ENCODE measurements at places on chromosomes 1 and 21.

DNA sequence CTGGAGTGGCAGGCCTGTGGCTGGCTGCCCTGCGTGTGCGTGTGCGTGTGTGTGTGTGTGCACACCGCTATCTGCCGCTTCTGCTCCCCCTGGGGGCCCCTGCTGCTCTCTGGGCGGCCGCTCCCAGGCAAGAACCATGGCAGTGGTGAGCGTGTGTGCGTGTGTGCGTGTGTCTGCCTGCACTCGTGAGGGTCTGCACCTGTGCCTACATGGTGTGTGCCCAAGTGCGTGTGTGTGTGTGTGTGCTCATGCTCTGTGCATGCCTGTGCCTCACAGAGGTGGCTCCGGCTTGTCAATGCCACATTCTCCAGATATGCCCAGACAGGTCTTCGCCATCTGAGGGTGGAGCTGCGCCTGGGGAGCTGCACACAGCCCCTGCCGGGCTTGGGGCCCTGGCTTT, 18.7 kb upstream of the PEX10 start:
- DNase-seq, result no peak

DNA sequence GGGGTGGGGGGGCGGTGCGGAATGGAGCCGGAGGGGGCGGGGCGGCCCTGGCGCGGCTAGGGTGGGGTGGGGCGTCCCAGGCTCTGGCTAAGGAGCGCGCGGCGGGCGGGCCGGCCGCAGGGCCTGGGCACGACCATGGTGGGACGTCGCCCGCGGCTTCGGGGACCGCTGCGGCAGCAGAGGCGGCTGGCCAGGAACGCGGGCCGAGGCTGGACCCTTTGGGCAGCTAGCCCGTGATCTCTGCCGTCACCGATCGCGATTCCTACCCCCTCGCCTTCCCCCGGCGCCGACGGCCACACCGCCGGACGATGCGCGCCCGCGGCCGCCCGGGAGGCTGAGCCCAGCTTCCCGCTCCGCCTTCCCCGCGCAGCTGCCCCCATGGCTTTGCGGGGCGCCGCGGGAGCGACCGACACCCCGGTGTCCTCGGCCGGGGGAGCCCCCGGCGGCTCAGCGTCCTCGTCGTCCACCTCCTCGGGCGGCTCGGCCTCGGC, at the start of gene MAP3K21:
TSS of gene MAP3K21 (plus strand) at position 74 of the 491 bp plus-strand sequence. CDS start at position 379, 305 bp downstream.
- no peak for DNase-seq

DNA sequence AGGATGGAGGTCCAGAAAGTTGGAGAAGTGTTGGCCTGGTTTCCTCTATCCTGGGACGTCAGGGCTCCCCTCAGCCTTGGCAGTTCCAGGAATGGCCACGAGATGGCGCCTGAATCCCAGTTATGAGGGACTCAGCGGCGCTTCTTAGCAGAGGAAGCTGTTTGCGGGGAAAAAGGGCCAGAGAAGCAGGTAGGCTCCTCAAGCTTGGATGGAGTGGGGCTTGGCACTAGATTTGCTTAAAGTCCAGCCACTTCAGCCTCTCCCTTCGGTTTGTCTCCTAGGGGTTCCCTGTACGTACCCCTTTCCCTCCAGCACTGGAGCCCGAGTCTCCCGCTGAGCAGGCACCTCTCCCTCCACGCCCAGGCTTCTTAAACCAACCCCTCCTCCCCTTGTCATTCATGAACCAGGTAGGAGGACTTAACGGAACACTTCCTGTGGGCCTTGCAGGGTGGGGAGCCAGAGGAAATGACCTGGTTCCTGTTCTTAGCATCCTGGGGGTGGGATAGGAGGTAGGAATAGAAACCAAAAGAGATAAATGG, 32.0 kb upstream of the TENT5B start:
- peak; percentile 90 for DNase-seq

- no peak for DNase-seq
These were observed 125.9 kb downstream of the DMRTB1 start for GRCh38 chr1:53585129-53585528.

- DNase-seq, result no peak
These were observed 10.1 kb downstream of the C1orf174 start for GRCh38 chr1:3889936-3890335.

DNA sequence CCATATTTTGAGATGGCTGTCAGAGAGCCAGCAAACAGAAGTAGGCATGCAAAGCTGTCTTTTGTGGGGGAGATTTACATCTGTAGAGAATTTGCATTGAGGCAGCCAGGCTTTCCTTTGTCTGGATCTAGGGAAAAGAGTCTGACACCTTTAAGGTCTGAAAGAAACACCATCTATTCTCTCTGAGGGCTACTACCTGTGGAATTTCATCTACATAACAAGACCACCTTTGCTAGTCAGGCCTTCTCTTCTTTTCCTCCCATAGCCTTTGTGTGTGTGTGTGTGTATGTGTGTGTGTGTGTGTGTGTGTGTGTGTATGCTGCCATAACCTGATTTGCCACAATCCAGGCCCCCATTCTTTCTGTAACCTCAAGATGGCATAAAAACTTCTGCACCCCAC, 28.4 kb upstream of the DMRTB1 start:
- DNase-seq, result no peak

GRCh38 chr1:27555700-27556424, 48.1 kb downstream of the AHDC1 start:
- no peak for DNase-seq

GRCh38 chr1:24216276-24217074, 29.4 kb upstream of the IFNLR1 start:
- no peak for DNase-seq

DNA sequence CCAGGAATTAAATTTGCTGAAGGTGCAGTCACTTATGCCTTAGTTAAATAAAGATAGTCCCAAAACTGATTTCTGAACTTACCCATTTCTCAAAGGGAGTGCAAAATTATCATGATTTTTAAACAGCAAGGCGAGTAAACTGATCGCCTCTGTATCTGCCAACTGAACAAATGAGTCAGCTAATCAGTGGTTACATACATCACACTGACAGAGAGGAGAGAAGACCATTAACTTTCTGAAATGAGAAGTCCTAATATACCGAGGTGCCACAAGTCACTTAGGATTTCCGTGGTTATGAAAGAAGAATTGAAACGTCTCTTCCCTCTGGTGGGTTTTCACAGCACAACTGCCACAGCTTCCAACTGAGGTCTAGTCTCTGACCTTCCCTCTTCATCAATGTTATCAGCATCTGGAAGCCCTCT, 400.7 kb downstream of the SMYD3 start:
- DNase-seq, result no peak

- DNase-seq, result no peak
These were observed 18.5 kb downstream of the KCNK1 start for GRCh38 chr1:233632436-233632835.

DNA sequence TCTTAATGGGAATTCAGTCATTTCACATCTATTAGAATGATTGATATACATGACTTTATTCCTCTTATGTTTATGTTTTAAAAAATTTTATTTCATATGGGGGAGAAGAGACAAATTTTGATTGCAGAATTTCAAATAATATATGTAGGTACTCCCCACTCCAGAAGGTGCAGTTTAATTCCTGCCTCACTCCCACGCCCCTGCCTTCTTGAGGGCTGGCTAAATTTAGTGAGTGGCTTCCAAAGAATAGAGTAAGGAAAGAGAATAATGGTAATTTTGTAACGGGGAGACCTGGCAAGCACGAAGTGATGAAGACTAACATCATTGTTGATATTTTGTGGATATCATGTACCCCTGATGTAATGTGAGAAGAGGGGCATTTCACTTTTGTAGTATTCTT, 94.7 kb upstream of the FAM78B start:
- no peak for DNase-seq

DNA sequence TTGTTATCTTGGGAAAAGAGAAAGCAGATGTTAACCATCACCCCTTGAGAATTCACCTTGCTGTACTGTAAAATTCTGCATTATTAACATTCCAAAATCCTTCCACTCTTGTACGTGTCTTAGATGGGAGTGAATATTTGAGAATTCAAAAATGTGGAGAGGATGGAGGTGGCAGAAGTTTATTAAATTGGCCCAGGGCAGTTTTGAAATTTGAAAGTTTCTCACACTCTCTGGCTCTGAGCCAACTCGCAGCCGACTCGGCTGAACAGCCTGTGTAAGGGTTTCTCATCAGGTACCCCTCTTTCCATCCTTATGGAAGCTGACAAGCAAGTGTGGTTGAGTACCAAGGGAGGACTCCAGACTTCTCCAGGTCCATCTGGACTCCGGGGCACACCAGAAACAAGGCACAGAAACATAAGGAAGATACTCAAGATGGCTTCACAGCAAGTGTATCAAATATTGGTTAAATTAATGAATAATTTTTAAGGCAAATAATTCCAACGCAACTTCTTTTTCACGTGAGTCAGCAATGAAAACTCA, 45.1 kb downstream of the RRAGC start:
- no peak for DNase-seq

Measured in T-helper 1 cell (primary cell).